ENCODE measurements at places on chromosomes 3 and 15.

DNA sequence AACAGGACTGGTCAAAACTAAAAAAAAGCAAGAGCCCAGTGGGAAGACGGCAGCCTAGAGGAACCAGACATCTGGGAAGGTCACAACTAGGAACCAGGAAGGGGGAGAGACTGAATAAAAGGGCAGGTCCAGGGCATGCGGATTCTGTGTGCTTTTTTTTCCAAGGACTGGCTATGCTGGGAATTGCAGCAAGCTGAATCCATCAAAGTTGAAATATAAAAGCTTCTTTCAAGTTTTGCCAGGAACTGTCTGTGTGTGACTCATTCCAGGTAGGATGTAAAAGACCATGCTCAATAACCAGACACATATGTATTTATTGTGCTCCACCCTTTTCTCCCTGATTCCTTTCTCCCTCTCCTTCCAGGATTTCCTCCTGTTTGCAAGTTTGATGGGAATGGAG, 47.9 kb upstream of the CCDC80 start:
- no peak for DNase-seq

DNA sequence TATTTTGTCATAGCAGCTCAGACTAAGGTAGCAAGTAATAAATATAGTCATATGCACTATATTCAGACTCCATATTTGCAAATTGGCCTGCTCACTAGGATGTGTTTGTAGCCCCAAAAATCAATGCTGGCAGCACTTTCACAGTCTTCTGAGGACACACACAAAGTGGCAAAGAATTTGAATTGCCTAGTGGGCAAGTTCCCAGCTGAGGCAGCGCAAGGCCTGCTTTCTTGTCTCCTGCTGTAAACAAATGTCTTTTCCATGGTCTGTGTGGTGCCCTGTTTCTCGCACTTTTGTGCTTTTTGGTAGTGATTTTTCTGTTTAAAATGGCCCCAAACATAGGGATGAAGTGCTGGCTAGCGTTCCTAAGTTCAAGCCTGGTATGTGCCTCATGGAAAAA, 416.0 kb downstream of the OCA2 start:
- DNase-seq: no peak

DNA sequence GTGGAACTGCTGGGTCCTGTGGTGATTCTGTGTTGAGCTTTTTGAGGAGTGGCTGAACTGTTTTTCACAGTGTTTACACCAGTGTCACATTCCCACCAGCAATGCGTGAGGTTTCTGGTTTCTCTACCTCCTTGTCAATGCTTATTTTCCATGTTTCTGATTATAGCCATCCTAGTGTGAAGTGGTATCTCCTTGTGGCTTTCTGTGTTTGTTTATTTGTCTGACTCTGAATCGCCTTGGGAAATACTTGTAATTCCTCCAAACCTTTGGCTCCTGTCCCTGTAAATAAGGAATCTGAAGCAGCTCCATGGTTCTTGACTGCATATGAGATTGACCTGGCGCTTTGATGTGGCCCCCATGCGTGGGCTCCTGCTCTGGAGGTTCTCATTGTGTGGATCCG, 20.6 kb downstream of the FAN1 start:
- no peak for DNase-seq

- no peak for DNase-seq
These were observed 206.0 kb upstream of the KBTBD8 start for GRCh38 chr3:66792086-66792485.

- DNase-seq: peak; percentile 59
These were observed 19.4 kb upstream of the UBE2E2 start for GRCh38 chr3:23183731-23184130.

DNA sequence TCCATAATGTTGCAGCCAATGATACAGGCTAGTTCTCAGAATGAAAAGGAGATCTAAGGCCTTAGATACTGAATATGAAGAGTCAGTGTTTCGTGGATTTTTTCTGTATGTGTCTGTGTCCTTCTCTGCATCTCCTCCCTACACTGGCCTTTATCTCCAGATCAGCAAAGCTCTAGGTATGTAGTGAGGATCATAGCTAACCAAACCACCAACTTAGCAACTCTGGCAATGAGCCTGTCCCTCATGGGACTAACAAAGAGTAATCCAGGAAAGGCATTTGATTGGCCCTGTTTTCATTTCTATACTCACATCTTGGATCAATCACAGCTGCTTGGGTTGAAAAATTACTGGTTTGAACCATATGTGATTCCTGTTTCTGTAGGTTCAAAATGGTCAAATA, 18.6 kb upstream of the CNTN3 start:
- no peak for DNase-seq

GRCh38 chr3:186400662-186401061, 38.6 kb upstream of the DGKG start:
- no peak for DNase-seq

DNA sequence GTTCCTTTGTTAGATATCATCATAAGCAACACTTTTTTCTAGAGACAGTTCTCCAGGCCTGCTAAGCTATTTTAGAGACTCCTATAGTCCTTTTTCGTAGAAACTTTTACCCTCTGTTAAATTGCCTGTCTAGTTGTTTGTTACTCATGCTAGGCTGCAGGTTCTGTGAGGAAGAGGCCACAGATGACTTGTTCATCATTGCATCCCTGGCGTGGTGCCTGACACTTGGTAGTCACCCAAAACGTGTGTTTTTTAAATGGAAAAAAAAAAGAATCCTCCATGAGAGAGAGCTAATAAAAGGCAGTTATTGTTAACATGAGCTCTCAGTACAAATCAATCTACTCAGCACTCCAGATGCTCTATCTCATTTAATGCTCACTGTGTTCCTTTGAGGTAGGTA, 35.1 kb downstream of the CCDC54 start:
- DNase-seq: no peak

GRCh38 chr3:154018100-154018696, 103.0 kb upstream of the ARHGEF26 start:
- peak; percentile 57 for DNase-seq

GRCh38 chr3:111595232-111595631, at the start of gene ZBED2:
Gene ZBED2, minus strand, starts transcription at chr3:111595346. Its CDS starts 1,145 bp downstream, at chr3:111594201.
- no peak for DNase-seq

DNA sequence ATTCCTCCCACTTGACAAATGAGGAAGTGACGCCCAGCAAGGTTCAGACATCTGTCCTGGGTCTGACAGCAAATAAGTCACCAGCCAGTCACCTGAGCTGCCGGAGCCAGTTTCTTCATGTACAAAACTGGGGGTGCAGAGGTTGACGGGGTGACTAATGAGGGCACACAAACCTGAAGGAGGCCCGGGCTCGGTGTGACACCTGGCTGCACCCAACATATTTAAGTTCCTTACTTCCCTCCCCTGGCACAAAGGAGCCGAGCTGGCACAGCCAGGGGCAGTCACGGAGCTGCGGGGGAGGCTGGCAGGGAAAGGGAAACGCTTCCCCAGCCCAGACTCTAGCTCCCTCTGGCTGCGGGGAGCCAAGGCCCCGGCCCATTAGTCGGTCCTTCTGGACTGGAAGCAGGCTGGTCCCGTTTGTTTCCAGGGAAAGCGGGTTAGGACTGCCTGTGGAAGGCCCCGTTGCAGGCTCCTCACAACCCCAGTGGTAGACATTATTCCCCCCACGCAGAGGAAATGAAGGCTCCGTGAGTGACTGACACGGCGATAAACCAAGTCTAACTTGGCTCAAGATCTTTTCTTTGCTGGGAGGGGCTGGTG, 2.3 kb downstream of the FBXL22 start:
- no peak for DNase-seq

DNA sequence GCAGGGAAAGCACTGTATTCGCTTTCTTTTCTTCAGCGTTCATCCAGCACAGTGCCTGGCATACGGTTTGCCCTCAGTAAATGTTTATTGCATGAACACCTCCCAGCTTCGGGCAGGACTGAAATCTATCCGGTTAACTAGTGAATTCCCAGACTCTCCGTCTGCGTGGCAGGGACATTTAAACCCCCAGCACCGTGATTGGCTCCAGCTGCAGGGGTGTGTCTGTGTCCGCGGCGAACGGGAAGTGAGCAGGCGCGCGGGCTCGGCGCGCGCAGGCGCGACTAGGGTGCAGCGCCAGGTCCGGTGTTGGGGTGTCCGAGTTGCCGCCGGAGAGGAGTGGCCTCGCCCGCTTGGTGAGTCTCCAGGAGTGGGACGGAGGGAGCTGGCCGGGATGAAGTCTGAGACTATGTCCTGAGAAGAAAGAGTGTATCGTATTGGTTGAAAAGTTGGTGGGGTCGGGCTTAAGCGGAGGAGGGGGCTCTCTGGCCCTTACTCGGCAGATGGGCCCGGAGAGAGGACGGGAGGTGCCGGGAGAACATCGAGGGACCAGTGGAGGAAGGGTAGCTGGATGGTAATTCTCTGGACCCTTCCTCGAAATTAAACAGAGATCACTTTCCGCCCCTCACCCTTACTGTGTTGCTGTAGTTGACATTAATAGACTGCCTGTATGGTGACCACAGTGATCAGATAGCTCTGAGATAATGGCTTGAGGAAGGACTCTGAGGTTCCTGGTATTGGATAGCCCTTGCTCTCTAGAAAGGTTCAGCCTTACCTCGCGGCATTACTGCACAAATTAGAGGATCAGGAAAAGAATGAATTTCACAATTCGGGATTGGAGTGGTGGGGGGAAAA, at the start of gene SNAP23:
Gene SNAP23 (plus strand): TSS at position 274 of the 852 bp plus-strand sequence. CDS start 16,213 bp downstream, outside the sequence.
- peak; percentile 88 for DNase-seq

GRCh38 chr3:176595307-176595706, 602.0 kb downstream of the TBL1XR1 start:
- no peak for DNase-seq

DNA sequence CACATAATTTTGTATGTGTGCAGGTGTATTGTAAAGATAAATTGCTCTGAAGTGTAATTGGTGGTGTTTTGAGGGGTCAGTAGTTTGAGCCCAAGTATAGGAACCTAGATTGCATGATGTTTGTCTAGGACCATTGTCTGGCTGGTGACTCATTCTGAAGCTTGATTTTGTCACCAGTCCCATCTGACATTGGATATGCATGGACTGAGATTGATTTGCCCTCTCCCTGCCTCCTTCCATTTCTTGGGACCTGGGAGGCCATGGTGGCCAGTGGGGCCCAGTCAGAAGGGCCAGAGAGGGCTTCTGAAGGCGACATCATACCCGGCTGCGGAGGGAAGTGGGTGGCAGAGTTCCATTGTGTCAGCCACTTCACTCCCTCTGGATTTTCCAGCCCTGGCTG, 62.3 kb downstream of the PDIA5 start:
- no peak for DNase-seq

DNA sequence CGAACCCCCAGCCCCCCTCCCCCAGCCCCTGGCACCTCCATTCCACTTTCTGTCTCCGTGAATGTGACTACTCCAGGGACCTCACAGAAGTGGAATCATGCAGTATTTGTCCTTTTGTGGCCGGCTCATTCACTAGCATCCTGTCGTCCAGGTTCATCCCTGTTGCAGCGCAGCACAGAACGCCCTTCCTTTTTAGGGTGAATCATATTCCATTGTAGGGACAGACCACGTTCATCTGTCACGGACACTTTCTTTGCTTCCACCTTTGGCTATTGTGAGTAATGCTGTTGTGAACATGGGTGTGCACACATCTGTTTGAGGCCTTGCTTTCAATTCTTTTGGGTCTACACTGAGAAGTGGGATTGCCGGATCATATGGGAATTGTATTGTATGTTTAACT, 148.9 kb upstream of the IQSEC1 start:
- no peak for DNase-seq

DNA sequence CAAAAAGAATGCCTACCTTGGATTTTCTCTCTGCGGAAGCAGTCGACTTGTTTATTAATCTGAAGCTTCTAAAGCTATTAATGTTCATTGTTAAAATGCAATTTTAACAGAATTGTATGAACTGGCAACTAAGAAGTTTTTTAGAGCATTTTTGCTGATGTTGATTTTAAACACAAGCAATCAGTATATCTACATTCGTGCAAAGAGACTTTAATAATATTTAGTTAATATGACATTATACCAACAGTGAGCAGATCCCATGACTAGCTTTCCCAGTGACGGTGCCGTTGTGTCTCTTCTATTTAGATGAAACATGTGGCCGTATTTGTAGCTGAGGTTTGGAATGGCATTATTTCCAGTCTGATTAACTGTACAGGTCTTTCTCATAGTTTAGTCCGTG, 88.0 kb downstream of the PEX5L start:
- DNase-seq: no peak

DNA sequence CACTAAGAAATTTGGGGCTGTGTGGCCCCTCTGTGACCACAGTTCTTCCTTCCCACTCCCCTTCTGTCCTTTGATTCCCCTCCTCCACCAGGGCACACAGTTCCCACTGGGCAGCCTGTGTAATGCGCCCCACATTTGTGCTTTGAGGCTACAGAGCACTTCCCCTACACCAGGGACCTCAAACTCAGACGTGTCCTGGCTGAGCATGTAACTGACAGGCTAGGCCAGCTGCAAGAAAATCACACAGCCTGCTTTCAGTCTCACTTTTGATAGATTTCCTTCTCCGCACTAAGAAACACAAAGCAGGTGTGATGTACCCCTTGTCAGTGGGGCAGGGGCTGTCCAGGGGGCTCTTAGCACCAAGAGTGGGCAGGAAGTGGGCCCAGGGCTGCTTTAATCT, 29.6 kb downstream of the PRKCD start:
- DNase-seq: no peak

- DNase-seq: no peak
These were observed 15.9 kb upstream of the GATA2 start for GRCh38 chr3:128508852-128509251.

- DNase-seq: no peak
These were observed 54.3 kb upstream of the SGO1 start for GRCh38 chr3:20240154-20240883.

- no peak for DNase-seq
These were observed 28.7 kb upstream of the GBE1 start for GRCh38 chr3:81790117-81790516.

DNA sequence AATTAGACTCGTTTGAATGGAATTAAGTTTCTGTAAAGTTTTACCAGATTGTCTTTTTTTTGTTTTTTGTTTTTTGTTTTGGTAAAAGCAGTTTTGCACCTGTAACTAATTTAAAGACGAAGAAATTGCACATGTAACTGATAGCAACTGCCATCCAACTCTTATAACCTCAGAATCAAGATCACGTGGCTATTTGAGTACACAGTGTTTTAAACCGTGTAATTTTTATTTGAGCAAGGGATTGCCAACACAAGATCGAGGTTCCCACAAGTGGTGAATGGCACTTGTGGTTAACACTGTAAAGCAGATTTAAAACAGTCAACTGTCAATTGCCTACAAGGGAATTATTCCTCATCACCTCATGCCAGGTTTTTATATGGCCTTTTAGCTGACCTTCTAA, 67.3 kb downstream of the PPARG start:
- no peak for DNase-seq

GRCh38 chr3:62534326-62534725, 161.0 kb upstream of the FEZF2 start:
- peak; percentile 29 for DNase-seq

Measured in SK-N-DZ (cell line).